Neural crest cell (in vitro differentiated cells): ENCODE measurements at places on chromosomes 12 and 14.

GRCh38 chr14:101109347-101109638, 205.8 kb upstream of the RTL1 start:
- DNase-seq, result no peak

GRCh38 chr14:53215101-53215500, 62.0 kb upstream of the DDHD1 start:
- no peak for DNase-seq

- DNase-seq, result peak; percentile 44
These were observed at the start of gene GSC for GRCh38 chr14:94769391-94770250. Gene GSC (minus strand): TSS chr14:94770113. CDS start chr14:94770015, 98 bp downstream.

- no peak for DNase-seq
These were observed 67.3 kb downstream of the SPTB start for GRCh38 chr14:64812412-64812811.

GRCh38 chr14:59245809-59246295, 57.4 kb downstream of the DAAM1 start:
- DNase-seq, result no peak

GRCh38 chr12:103441437-103442181, 54.2 kb downstream of the C12orf42 start:
- DNase-seq, result no peak

DNA sequence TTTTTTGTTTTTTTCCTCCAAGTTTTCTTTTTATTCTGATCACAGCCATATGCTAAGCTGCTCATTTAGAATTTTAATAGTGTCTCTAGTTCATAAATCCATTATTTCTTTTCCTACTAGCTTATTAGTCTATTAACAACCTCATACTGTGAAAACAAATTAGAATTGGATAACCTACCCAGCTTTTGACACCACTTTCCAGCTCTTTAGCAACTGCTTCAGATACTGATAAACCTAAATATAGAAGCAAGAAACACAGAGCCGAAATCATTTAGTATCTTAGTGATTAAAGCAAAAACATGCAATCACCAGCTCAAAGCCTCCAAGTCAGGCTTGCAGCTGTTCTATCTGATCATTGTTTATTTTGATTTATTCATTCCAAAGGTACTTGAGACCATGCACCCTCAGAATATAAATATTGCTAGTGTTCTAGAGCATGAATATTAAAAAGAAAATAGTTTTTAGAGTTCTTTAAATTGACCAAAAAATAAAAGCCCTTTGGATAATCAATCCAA, 121.5 kb downstream of the STXBP6 start:
- DNase-seq, result no peak

DNA sequence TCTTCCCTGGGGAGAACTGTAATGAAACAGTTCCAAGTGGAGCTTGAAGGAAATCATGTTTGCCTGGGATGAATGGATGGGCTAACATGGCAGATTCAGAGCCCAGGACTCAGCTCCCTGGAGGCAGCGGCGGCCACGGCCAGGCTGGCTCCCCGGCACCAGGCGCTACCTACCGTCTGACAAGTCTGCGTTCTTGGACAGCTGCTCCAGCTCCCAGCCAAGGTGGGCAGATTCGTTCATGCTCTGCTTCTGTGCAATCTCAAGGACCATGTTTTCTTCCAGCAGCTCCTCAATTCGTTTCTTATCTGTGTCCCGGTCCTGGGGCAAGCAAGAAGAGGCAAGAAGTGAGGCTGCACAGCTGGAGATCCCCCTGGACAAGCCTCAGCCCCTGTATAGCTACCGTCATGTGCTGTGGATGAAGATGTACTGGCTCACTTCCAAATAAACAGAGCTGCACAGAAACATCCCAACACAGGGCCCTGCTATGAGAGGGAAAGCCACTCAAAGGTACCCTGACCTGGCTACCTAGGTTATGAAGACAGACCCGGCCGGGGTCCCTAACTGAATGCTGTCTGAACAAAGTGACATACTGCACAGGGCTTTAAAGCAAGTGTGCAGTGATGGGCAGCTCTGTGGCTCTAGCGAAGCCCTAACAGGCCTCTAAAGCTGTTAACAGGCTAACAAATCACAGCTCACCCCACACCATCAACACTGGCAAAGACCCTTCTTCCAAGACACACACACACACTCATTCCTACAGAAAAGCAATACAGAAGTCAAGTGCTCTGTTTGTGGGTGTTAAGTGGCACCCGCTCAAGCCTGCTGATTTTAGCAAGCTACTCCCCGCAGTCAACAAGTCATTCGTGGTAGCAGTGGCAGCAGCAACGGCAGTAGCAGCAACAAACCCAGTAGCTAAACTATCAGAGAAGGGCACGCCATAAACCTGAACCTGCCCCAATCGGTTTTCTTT, 80.4 kb upstream of the GPR68 start:
- no peak for DNase-seq

GRCh38 chr14:64646103-64646502, 58.1 kb upstream of the PLEKHG3 start:
- DNase-seq, result no peak

- no peak for DNase-seq
These were observed 84.4 kb downstream of the PPP2R5C start for GRCh38 chr14:101845896-101846295.

DNA sequence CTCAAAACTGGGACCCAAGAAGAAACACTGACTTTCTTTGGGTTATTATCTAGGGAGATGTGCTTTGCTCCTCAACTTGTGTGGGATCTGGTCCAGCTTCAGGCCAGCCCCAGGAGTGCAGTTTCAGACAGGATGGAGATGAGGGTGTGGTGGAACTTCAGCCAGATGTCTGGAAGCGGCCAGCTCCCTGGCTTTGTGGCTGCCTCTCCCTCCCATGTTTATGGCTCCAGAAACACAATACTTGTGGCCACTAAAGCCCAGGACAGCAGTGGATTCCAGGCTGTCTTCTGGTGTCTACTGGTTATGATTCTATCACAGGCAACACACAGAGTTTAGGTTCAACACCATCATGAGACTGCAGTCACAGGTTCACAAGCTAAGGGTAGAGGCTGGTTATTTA, 44.2 kb upstream of the EMP1 start:
- DNase-seq, result no peak

DNA sequence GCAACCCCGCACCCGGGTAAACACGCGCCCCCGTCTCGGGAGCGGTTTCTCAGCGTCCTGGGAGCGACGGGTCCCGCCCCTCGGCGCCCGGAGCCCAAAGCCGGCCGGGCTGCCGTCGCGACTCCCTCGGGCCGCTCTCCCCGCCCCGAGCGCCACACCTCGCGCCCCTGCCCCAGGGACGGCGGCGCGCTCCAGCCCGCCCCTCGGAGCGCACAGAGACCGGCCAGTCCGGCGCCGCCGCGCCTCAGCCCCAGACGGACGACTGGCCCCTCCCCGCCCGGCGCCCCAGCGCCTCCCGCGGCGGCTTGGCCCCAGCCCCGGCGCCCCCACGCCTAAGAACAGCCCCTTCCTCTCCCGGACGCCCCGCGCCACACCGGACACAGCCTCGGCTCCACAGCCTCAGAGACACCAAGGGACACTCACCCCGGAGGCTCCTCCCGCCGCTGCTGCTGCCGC, 411 bp downstream of the BTBD7 start:
- peak; percentile 53 for DNase-seq

- DNase-seq, result no peak
These were observed 65.4 kb upstream of the RFLNA start for GRCh38 chr12:124229520-124229919.

DNA sequence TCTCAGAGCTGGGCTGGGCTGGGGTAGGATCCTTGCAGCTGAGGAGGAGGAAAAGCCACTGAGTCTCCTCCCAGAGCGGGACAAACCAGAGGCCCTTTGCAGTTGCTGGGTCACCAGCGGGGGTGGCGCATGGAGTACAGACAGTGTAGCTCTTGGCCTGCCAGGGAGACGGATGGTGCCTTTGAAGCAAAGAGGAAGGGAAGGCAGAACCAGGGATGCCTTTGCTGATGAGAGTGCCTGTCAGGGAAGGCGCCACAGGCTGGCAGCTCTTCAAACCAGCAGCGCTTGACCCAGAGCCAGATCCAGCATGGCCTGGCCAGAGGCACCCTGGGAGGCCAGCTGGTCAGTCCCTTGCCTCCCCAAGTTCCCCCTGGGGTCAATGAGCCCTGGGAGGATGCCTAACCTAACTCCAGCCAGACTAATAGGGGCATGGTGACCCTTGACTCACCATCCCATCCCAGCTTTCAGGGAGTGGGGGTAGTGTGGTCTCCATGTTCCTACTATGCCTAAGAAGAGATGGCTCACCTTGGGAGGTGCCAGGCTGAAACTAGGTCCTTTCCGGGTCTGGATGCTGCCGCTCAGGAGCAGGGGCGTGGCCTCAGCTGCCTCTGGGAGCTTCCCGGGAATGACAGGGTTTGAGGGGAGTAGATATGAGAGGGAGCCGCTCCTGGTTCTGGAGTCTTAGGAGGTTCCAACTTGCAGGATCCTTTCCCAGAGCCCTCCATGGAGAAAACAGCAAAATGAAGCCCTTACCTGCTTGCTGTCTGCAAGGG, 19.8 kb downstream of the VASH1 start:
- no peak for DNase-seq

DNA sequence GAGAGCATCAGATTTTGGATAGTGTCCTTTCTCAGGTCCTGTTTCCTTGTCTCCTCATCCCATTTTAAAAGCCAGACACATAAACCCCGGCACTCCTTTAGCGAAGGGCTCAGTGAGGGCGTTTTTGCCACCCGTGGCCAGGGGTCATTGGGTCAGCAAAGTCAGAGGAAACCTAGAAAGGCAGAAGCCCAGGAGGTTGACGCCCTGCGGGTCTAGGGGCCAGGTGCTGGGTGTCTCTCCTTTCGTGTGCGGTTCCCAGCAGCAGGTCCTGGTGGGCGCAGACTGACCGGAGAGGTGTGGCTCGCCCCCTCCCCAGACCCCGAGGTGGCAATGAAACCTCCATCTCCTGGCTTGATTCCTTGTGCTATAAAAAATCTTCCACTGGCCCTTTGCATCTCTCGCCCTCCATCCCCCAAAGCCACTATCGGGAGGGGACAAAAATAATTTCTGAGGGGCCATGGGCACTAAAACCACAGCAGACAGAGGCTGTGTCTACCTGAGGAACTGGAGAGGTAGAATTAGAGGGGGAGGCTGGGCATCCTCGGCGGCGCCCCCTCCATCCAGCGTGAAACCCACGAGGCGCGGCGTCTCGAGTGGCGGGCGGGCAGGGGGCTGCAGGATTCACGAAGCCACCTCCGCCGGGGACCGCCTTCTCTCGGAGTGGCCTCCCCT, 858 bp upstream of the FRMD6 start:
- DNase-seq, result no peak

- no peak for DNase-seq
These were observed 19.3 kb downstream of the LRP6 start for GRCh38 chr12:12247584-12247983.
